Stimulated activated CD8-positive, alpha-beta memory T cell treated with anti-CD3 and anti-CD28 coated beads, Interleukin-15, amount 100 ng/mL, for 48 hours (primary cell): ENCODE measurements at places on chromosomes 7 and 10.

DNA sequence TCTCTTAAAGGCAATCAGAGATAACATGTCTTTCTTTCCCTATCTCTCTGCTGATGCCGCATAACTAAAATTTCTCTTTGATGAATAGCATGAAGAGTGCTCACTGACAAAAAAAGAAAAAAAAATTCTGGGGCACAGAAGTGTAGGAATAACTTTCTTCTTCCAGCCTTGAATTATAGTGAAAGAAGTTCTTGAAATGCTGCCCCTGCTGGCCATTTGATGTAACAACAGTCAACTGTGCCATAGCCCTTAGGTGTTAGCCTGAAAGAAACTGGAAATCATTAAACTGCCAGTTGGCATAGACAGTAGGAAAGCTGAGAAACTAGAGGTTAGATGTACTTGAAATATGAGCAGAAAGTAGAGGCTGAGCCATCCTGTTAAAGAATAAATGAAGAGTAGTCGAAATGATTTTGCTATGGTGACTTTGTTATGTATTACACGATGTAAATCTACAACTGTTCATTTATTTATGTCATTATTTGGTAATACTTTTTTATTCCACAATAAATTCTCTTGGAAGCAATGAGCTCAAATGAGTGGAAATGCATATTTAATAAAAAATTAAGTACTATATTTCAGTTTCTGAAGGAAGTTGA lies 48.3 kb upstream of the FAM171A1 start:
- no peak for DNase-seq

DNA sequence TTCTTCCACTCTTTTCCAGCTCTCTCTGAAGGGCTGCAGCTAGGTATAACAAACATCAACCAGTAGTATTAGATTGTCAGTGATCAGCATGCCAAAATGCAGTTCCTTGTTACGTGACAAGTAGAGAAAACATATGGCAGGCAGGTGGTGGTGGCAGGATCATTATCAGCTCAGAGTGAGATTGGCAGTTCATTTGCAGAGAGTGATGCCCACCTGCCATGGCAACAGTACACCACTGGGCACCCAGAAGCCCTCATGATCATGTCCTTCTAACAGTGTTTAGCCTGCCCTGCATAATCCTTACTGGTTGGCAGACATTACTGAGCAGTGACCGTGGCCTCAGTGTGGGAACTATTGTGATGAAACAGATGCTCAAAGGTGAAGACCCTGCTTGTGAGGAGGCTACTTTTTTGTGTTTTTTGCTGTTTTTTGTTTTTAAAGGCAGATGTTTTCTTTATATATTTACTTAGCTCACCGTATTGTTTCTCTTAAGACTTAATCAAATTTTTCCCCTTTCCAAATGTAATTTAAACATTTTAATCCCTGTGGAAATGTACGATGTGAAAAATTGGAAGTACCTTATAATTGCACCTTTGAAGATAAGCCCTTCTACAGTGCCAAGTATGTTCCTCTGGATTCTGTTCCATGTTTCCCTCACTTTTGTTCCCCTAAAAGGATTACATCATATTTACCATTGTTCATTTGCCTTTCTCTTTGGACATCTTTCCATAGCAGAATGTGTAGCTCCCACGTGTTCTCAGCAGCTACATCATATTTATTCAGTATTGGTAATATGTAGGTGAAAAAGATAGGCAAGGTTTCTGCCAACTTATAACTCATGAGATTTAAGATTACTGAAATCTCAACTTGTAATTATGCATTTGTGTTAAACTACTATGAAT lies 179.6 kb downstream of the SND1 start:
- DNase-seq, result no peak

- no peak for DNase-seq
Observed at GRCh38 chr10:111177379-111177778, 100.5 kb downstream of the ADRA2A start.

GRCh38 chr10:86390337-86391120 lies 23.9 kb upstream of the GRID1 start:
- DNase-seq, result no peak

- no peak for DNase-seq
Observed at GRCh38 chr7:42219447-42219846, 17.6 kb downstream of the GLI3 start.

DNA sequence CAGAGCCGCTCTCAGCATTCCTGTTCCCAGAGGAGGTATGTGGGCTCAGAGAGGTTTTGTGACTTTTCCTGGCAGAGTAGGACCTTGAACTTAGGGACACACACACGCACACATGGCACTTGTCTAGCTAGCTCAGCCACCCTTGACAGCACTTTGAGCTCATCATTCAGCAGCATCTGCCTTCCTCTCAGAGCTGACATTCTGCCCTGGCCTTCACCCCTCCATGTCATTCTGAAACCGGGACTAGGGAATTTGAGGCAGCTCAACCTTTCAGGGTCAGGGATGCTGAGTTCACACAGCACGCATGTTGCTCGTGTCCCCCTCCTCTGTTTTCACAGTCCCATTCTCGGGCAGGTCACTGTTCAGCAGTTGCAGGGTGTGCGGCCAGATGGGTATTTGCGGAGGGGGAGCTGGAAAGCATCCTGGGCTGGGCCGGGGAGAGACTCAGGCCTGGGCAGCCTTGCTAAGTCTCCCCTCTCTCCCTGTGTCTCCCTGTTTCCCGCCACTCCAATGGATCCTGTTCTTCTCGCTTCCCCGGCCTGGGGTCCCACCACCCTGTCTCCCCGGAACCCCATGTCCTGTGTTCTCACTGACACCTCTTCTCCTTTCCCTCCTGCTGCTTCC lies 78.0 kb downstream of the COL13A1 start:
- no peak for DNase-seq

- no peak for DNase-seq
Observed at GRCh38 chr7:128889121-128889520, 21.4 kb downstream of the KCP start.

GRCh38 chr7:94429153-94429552 lies 34.5 kb downstream of the COL1A2 start:
- no peak for DNase-seq

- DNase-seq, result no peak
Observed at GRCh38 chr7:72020311-72020710, 391.8 kb downstream of the CALN1 start.

- DNase-seq, result no peak
Observed at GRCh38 chr10:74000892-74001669, 3.2 kb downstream of the VCL start.

DNA sequence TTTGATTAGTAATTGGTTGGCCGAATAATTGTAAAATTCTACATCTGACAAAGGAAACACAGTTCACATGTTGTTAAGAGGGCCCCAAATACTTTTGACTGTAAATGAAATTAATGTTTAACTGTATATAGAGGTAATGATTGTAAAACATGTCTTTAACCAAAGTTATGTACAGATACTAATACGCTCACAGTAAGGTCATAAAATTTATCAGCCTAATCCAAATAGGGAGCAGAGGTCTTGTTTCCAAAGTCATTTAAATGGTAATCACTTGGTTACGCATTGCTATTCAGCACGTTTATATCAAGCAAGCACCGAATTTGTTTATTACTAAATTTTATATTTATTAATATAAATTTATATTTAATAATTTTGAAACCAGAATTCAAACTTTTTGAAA lies 1.4 kb downstream of the PHYHIPL start:
- DNase-seq, result no peak

DNA sequence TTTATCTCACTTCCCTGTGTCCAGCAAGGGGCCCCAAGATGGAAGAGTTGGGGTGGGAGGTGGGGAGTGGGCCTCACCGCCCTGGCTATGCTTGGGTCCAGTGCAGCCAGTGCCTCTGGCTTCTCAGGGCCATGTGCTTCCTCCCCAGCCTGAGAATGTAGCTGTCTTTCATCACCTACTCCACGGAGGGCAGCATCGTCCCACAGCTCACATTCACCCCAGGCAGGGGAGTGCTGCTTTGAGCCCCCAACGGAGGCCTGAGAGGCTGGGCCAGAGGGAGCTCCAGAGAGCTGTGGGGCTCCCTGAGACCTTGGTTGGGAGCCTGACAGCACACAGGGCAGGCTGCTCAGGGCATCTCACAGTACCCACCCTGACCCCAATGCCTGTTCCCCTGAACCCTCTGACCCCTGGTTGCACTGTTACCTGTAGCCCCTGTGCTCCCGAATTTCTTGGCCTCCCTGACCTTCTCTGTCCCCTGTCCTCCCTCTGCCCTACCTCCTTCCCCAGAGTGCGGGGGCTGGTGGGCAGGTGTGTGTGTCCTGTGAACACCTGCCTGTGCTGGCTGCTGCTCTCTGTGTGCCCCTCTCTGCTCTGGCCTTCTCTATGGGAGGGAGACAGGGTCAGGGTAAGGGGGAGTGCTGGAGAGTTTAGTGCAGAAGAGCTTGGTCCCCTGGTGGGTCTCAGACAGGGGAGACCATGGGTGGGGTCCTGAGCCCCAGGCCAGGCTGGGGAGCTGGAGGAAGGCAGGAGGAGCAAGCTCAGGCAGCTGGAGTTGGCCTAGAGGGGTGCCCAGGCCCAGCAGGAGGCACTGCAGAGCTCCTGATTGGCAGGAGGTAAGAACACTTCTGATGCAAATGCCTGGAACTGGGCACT lies 19.6 kb upstream of the ZNF488 start:
- no peak for DNase-seq

DNA sequence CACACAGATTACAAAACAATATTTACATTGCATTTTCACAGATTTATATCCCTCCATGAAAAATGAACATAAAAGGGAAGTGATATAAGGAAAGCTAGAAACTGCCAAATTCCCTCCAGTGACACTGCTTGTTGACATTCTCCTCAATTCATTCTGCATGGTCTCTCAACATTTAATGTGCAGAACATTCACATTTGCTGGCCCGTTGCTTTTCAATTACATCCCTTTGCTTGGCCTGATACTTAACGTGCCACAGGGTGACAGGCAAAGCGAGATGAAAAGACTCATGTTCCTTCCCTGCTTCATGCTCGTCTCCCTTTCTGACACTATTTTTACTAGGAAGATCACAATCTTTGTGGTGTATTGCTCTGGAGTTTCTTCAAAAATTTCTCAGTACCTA lies 1019.7 kb upstream of the LRRN3 start:
- DNase-seq, result no peak

DNA sequence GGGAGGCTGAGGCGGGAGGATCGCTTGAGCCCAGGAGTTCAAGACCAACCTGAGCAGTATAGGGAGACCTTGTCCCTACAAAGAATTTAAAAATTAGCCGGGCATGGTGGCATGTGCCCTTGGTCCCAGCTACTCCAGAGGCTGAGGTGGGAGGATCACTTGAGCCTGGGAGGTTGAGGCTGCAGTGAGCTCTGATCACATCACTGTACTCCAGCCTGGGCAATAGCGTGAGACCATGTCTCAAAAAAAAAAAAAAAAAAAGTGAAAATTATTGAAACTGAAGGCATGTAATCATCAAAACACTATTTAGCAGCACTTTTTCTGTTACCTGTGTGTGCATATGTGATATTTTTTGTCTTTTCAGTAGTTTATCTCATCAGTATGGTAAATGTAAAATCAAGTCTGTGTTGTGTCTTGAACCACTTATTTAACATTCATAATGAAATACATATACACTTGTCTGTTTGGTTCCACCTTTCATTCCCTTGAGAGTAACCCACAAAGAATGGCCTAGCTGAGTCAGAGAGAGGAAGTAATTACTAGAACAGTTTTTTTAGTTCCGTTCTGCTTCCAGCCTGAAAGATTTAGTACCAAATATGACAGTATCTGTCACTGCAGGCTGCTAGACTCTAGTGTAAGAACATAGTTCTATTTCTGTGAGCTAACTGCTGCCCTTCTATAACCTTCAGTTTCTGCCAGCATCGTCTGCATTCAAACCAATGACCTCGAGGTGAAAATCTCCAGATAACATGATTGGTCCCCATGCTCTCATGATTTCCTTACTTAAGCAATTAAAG lies 68.6 kb downstream of the MMRN2 start:
- no peak for DNase-seq

DNA sequence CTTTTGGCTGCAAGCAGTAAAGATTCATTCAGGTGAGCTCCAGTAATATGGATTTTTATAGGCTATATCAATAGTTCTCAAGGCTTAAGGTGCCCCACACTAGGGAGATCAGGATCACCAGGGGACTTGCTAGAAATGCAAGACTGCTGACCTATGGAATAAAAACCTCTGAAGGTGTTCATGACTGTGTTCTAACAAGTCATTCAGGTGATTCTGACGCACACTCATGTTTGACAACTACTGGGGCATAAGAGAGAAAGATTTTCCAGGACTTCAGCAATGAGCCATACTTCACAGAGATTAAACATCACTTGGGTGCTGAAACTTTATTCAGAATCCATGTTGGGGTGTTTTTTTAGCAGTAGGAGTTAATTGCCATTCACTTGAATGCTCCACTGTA lies 4.8 kb upstream of the TAS2R38 start:
- DNase-seq, result no peak

- DNase-seq, result no peak
Observed at GRCh38 chr10:15626937-15627336, 92.8 kb downstream of the ITGA8 start.

GRCh38 chr10:32661346-32661745 lies 215.4 kb downstream of the CCDC7 start:
- no peak for DNase-seq

- no peak for DNase-seq
Observed at GRCh38 chr10:7389346-7389745, 21.5 kb downstream of the SFMBT2 start.

DNA sequence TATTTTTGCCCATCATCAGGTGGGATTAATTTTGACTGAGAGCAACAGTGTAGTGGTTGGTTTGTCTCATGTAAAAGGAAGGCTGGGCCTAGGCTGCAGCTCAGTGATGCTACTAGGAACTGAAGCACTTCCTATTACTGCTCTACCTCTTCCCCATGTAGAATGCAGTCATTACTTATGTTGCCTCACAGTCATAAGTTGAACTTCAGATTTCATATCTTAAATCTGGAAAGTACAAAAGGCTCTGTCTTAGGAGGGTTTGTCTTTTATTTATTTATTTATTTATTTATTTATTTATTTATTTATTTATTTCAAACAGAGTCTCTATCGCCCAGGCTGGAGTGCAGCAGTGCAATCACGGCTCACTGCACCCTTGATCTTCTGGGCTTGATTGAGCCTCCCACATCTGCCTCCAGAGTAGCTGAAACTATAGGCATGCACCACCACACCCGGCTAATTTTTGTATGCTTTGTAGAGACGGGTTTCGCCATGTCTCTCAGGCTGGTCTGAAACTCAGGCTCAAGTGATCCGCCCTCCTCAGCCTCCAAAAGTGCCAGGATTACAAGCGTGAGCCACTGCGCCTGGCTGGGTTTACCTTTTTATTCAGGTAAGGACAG lies 721.7 kb upstream of the GALNT17 start:
- no peak for DNase-seq

DNA sequence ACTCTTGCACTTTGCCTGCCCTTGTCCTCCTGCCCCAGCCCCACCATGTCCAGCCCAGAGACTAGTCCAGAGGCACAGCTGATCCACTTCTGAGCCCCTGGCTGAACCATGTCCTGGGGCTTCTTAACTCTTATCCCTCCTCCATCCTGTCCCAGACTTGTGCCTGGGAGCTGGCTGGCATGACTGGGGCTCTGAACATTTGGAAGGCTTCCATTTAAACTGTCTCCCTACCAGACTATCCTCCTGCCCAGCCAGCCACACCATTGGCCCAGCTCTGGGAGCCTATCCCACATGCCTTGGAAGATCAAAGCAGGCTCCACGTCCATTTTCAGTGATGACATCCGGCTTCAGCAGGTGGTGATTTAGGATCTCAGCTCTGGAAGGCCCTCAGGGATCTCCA lies 57.4 kb downstream of the FAM241B start:
- DNase-seq, result no peak
